ENCODE measurements at places on chromosomes 5 and 9.
A peak's percentile ranks its signal among the peaks of the same experiment; 100 is the strongest.

GRCh38 chr5:32664523-32664922 is 46.6 kb upstream of the NPR3 start:
- no peak for DNase-seq

DNA sequence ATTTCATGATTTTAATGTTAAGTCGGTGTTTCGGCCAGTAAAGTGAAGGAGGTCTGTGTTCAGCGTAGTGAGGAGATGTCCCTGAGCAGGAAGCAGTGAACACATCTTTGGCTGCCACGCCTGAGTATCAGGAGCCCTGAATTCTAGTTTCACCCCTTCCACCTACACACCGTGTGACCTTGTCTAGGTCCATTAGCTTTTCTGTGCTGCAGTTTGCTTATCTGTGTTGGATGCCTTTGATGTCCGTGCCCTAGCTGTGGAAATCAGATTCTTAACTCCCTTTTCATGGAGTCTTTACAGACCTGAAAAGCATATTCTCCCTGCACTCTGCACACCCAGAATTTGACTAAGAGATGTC is 601 bp downstream of the FBXO38 start:
- DNase-seq, result no peak

GRCh38 chr5:72871366-72872024 is 55.0 kb downstream of the TNPO1 start:
- DNase-seq, result no peak

DNA sequence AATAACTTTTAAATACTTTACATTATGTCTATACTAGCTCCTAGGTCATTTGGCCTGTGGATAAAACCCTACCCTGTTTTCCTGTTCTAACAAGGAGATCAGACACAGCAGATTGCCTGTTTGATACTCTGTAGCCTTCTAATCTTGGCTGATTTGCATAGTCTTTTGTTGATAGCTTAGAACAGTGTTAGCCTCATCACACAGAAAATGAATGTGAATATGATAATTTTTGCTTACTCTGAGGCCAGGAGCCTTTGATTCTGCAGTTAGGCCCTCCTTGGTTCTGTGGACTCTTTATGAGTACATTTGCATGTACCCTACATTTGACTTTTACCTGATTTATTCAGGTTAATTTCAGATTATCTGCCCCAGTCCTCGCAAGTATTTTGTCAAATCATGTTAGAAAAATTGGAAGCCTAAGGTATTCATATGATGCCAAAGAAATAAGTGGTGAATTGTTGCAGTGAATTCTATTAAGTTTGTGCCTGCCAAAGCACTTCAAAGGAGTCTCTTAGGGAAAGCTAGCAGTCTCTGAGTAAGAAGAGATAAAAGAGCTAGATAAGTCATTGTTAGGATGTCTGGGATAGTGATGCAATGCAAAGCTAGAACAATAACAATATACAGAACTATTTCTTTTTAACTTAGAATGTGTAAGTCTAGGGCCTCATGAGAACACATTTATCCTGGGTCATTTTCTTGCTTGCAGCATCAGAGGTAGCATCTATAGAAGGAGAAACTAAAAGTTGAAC is 56.4 kb downstream of the SCAMP1 start:
- DNase-seq, result no peak

GRCh38 chr5:122351416-122352157 is 39.5 kb downstream of the SNCAIP start:
- no peak for DNase-seq

- no peak for DNase-seq
Measured at GRCh38 chr9:104869811-104870210, 58.1 kb downstream of the ABCA1 start.

DNA sequence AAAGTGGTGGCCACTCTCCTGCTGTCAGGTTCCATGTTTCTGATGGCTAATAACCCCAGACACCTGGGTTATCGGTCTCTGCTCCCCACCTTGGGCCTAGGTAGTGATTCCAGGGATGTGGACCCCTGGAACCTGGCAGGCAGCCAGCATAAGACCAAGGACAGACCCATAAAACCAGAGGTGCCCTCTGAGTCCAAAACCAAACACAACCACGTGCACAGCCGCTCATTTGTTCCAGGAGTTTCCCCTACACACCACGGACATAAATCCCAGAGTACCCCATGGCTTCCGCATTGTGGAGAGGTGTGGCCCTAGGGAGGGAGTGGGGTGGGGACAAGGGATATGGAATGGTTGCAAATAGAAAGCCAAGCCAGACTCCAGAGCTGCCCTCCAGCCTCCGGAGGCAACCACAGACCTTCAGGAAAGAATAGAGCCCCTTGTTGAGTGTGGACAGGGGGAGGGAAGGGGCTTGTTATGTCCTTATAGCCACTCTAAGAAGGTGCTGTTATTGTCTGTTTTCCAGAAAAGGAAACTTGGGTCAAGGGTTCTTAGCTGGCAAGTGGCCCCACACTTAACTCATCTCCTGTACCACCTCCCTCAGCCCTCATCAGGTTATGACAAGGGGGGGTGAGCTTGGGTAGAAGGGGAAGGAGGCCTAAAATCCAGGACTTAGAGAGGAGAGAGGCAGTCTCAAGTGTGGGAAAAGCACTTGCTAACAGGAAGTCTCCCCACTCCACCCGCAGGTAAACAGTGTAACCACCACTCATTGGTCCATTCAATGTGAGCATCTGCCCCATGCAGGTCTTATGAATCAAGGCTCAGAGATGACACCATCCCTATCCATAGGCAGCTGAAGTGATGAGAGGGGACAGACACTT is 23.6 kb upstream of the CYSTM1 start:
- DNase-seq, result no peak

DNA sequence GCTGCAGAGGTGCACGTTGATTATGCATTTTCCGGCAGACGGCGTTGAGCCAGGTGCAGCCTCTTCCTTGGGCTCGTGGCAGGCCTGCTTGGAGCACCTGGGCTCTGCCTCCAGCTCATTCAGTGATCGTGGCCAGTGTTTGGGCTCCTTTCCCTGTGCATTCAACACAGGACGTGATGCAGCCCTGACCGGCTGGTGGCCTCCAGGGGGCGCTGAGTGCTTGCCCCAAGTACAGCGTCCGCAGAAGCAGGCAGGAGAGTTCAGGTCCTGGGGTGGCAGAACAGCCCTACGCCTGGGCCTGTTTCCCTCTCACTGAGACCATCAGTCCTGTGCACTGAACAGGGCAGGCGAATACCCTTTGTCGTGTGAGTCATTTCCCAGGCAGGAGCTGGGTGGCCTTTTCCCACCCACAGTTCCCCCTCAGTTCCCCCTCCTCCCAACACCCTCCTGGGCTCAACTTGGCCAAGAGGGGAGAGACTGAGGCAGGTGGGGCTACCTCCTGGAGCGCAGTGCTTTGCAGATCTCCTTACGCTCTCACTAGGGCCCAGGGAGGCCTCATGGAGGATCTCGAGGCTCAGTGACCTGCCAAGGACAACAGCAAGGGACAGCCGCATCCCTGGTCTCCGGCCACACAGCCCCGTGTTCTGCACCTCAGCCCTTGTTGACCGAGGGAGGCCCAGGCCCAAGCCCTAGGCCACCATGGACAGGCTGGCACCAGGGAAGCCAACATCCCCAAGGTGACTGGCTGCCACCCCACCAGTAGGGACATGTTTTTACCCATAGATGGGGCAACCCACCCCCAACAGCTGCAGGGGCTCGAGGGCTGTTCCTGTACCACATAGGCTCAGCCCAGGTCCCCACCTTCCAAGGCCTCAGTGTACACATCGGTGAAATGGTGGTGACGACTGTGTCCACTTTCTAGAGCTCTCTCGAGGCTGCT is 52.9 kb downstream of the LRSAM1 start:
- DNase-seq, result peak; percentile 8

DNA sequence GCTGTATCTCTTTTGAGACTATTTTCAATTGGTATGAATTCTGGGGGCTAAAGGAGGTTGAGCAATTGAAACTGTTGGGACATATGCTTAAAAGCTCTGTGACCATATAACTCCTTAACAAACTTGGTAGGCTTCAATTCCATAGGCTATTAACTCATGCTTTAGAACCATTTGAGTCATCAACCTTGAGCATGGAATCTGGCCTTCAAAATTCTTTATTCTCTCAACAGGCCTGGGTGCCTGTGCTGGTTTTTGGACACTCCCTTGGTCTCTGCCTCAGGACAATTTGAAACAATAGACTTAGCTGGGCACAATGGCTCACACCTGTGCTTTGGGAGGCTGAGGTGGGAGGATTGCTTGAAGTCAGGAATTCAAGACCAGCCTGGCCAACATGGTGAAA is 61.4 kb upstream of the EPB41L4A start:
- DNase-seq, result no peak

- no peak for DNase-seq
Measured at GRCh38 chr9:85178474-85178873, 508.9 kb downstream of the NTRK2 start.

- DNase-seq, result no peak
Measured at GRCh38 chr9:38681747-38682227, 38.1 kb downstream of the FAM240B start.
